ENCODE measurements at places on chromosomes 11 and 22. TPM values are rescaled to one million over a fixed set of nuclear protein-coding genes. Genes with fewer than 3 reads are reported as not detected.

DNA sequence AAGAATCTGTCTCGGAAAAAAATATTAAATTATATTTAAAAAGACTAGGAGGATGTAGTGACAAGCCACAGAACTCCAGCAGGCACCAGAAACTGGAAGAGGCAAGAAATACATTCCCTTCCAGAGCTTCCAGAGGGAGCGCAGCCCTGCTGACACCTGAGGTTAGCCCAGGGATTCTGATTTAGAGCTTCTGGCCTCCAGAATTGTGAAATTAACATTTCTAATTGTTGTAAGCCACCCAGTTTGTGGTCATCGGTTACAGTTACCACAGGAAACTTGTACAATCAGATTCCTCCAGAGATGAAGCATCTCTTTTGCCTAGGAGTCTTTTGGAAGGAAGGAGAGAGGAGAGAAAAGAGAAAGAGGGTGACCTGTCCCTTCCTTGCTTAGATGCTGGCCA lies 6.4 kb upstream of the UBASH3B start:
- no peak overlapping the region for H3K4me3 ChIP-seq
- H3K27ac ChIP-seq: no peak overlapping the region
- H3K4me1 ChIP-seq: peaks cover 10% of the 10 kb centered on the region
- no peaks in the 10 kb centered on the region for H3K27me3 ChIP-seq

The LDHAL6A gene
- total RNA-seq: not detected

GRCh38 chr11:6062691-6063358 lies 32.3 kb upstream of the OR56A1 start:
- H3K4me3 ChIP-seq: no peak overlapping the region
- no peaks in the 10 kb centered on the region for H3K36me3 ChIP-seq
- DNase-seq: no peak
- no peaks in the 10 kb centered on the region for H3K4me1 ChIP-seq

DNA sequence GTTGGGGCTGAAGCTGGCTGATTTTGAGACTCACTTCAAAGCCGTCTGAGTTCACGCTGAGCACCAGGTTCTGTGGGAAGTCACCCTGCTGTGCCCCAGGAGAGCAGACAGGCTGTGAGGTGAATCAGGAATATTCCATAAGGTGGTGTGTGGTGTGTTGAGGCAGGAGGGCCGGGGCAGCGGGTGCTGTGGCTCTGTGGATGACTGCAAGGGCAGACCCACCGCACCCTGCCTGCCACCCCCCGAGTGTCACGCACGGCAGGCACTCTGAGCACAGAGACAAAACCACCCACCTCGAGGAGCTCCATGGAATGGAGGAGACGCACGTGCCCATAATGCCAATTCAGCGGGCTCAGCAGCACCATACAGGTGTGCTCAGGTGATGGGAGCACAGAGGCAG lies 147.8 kb downstream of the PKNOX2 start:
- H3K27ac ChIP-seq: peak overlapping the region; percentile 55
- H3K4me1 ChIP-seq: peaks cover 86% of the 10 kb centered on the region
- no peak for DNase-seq
- H3K36me3 ChIP-seq: peaks cover 46% of the 10 kb centered on the region

The GRM5 gene
- total RNA-seq: not detected

The TBX10 gene
- total RNA-seq: not detected

The ASPHD2 gene
- 4.9 TPM for total RNA-seq

The CNGA4 gene
- total RNA-seq: not detected

DNA sequence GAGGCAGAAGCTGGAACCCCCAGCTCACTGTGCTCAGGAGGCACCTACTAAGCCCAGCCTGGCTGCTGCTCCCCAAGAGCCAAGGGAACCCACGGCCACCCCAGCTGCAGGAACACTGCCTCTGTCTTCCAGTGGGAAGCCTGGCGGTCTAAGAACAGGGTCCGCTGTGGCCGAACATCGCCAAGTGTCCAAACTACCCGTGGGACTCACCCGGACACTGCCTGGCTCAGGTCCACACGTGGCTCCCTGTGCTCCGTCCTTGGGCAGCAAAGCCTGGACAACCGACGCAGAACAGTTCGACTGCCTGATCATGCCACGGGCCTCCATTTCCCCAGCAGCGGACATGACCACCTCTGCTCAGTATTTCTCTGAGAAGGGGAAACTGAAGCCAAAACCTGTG lies 747.0 kb downstream of the BRD1 start:
- H3K36me3 ChIP-seq: no peaks in the 10 kb centered on the region
- no peak overlapping the region for H3K27ac ChIP-seq
- no peaks in the 10 kb centered on the region for H3K4me1 ChIP-seq
- no peak overlapping the region for H3K4me3 ChIP-seq

GRCh38 chr11:68932933-68933577 lies 29.4 kb downstream of the IGHMBP2 start:
- DNase-seq: no peak
- H3K4me1 ChIP-seq: no peaks in the 10 kb centered on the region
- peaks cover 27% of the 10 kb centered on the region for H3K36me3 ChIP-seq
- no peak overlapping the region for H3K4me3 ChIP-seq
- H3K27ac ChIP-seq: no peak overlapping the region
- H3K27me3 ChIP-seq: no peaks in the 10 kb centered on the region

- H3K36me3 ChIP-seq: peaks cover 2% of the 10 kb centered on the region
- H3K4me1 ChIP-seq: peaks cover 8% of the 10 kb centered on the region
- no peak overlapping the region for H3K4me3 ChIP-seq
- H3K27me3 ChIP-seq: no peaks in the 10 kb centered on the region
- no peak overlapping the region for H3K27ac ChIP-seq
These were observed 213.8 kb downstream of the TMEM135 start for GRCh38 chr11:87251560-87251959.

DNA sequence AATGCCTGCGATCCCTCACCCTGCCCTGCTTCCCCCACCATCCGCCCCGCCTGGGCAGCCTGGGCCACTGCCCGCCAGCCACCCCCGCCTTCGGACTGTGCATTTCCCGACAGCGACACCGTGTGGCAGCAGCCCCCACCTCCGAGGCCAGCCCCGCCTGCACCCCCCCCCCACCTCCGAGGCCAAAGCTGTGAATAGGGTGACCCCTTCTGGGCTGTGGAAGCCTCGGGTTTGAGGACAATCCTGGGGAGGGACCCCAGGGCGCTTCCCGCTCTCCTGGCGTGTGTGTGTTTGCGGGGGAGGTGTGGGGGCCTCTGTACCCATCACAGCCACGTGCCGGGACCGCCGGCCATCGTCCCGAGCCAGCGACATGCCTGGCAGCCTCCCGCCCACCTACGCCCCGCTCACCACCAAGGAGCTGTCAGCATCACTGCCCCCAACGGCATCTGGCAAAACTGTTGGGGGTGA lies 33.8 kb upstream of the PPARA start:
- peaks cover 5% of the 10 kb centered on the region for H3K36me3 ChIP-seq
- peaks cover 39% of the 10 kb centered on the region for H3K4me1 ChIP-seq
- DNase-seq: peak; percentile 96
- no peaks in the 10 kb centered on the region for H3K27me3 ChIP-seq
- H3K4me3 ChIP-seq: no peak overlapping the region

The UPK3A gene
- not detected for total RNA-seq

The KDELR3 gene
- total RNA-seq: 39.3 TPM

DNA sequence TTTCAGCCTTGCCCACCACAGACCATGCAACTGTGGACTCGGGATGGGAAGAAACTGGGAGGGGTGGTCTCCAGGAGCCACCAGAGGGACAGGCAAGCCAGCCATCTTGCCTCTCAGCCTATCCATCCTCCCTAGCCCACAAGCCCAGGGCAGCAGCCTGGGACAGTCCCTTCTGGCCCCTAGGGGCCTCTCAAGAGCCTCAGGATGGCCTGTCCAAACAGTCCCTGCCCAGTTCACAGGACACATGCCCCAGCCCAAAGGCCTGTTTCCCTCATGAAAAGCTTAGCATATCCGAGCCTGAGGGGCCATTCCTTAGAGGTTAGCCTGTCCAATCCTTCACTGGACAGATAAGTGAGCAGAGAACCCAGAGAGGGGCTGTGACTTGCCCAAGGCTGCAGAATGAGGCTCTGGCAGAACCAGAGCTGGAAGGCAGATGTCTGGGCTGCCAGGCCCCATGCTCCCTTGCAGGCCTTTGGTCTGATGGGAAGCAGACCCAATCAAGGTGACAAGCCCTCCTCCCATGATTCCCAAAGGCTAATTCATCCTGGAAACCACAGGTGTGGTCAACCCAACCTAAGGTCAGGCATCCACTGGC lies 28.2 kb downstream of the LRRC10B start:
- H3K27me3 ChIP-seq: peaks cover 41% of the 10 kb centered on the region
- H3K27ac ChIP-seq: no peak overlapping the region

DNA sequence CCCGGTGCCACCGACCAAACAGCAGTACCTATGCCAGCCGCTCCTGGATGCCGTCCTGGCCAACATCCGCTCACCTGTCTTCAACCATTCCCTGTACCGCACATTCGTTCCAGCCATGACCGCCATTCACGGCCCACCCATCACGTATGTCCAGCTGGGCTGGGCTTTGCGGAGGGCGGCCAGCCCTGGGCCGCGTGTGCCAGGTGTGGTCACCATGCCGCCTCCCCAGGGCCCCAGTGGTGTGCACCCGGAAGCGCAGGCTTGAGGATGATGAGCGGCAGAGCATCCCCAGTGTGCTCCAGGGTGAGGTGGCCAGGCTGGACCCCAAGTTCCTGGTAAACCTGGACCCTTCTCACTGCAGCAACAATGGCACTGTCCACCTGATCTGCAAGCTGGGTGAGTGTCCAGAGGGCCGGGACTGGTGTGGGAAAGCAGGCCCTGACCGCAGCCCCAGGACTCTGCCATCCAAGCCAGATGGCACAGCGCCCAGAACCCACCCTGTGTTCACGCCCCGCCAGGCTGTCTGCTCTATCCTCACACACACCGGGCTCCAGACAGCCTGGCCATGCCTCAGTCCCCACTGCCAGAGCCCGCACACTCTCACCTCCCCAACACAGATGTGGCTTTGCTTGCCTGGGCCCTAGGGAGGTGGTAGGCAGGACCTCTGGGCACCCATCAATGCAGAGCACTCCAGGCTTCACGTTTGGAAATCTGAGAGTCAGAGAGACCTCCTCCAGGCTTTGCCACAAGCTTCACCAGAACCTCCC lies 77.6 kb downstream of the MED15 start:
- no peaks in the 10 kb centered on the region for H3K4me1 ChIP-seq
- H3K27me3 ChIP-seq: no peaks in the 10 kb centered on the region
- no peak overlapping the region for H3K4me3 ChIP-seq
- H3K36me3 ChIP-seq: peaks cover 11% of the 10 kb centered on the region
- DNase-seq: no peak

DNA sequence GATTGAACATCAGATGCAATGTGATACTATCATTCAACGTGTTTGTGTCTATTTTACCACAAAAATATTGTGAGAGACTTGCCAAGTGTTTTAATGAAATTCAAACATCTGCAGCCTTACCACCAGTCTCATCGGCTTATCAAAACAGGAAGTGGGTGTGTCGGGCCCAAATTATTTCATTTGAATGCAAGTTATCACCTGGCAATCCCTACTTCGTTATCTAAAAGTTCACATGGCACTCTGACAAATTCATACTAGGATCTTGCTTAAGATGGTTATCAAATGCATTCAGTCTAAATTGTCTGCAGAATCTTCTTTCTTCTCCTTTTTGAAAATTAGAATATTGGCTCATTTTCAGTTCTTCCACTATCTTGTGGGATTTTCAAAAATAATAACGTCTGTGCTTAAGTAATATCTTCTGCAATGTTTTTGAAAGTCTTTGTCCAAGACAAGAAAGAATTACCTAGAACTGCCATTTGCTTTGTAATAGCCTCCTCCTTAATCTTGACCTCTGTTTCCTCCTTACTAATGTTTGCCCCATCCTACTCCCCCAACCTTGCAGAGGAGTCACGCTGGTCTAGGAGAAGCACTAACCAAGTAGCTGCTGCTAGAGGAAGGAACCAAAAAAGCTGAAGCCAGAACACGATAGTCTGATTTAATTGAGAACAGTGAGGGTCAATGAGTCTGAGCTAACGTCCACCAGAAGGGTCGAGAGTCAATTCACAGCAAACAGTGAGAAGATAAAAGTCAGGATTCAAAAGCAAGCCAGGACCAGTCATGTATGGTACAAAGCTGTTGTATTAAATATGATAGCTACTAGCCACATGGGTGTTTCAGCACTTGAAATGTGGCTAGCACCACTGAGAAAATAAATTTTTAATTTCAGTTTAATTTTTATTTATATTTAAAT lies 10.2 kb upstream of the BIRC3 start:
- DNase-seq: no peak
- H3K4me1 ChIP-seq: peaks cover 20% of the 10 kb centered on the region
- no peaks in the 10 kb centered on the region for H3K36me3 ChIP-seq
- H3K4me3 ChIP-seq: no peak overlapping the region
- H3K27me3 ChIP-seq: no peaks in the 10 kb centered on the region

- no peaks in the 10 kb centered on the region for H3K36me3 ChIP-seq
- peaks cover 2% of the 10 kb centered on the region for H3K4me1 ChIP-seq
- no peak overlapping the region for H3K27ac ChIP-seq
- no peak for DNase-seq
These were observed 45.4 kb downstream of the TIMP3 start for GRCh38 chr22:32846780-32847491.

- H3K4me1 ChIP-seq: peaks cover 8% of the 10 kb centered on the region
- no peak overlapping the region for H3K4me3 ChIP-seq
- H3K27ac ChIP-seq: no peak overlapping the region
These were observed 754.2 kb downstream of the FAM181B start for GRCh38 chr11:81979448-81979847.

DNA sequence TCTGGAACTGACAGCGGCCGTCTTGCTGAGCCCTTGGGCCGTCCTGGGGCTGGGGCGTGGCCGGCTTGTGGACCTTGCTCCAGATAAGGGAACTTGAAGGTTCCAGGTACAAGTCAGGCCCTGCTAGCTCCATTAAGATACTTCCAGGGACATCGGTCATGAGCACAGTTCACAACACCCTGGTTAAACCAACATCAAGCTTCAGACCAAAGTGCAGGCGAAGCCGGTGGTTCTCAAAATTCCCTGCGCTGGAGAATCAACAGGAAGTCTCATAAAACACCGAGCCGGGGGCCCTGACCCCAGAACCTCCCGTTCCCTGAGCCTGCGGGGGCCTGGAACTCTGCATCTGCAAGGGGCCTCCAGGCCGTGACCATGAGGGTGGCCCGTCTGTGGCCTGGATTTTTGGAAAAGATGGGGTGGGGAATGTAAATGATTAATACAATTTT lies 1043.8 kb downstream of the BRD1 start:
- no peaks in the 10 kb centered on the region for H3K36me3 ChIP-seq
- no peak overlapping the region for H3K4me3 ChIP-seq
- DNase-seq: peak; percentile 79

Data from osteocyte (in vitro differentiated cells).